Heart left ventricle (tissue), 16 donors: ENCODE measurements at places on chromosomes 2 and 18.

DNA sequence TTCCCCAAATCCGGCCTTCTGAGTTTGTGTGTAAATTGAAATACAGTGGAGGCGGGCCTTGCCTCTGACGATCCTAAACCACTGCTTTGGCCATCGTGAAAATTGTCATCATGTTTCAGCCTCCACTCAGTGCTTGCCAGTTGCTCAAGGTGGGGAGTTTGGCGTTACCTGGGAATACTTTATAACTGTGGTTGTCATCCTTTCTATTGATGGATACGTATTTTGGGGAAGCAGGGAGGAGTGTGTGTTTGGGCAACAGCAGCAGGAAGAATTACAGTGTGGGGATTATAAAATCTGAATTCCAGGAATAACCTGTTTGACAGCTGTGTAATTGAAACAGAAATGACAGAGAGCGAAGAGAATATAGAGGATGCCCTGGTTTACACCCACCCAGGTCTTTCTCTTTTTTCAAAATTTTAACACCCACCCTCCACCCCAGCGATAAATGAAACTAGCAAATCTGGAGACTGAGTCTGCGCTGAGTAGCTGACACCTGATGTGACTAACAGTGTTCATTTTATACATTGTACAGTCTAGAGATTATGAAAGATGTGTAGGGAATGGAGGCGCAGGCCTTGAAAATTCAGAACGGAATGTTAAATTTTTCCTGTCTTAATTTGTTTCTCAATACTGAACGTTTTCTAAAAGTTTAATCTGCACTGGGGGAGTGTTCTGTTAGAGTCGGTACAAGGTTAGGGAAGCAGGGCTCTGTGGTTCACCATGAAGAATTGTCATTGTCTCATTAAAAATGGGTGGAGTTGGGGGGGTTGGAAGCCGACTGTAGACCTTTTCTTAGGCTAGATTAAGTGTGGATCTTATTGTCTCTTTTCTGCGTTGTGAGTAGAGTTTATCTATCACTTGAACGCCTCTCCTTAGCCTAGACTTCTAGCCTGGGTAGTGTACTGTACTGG, 1.6 kb downstream of the MAP4K4 start:
- no peak for DNase-seq

GRCh38 chr2:15964936-15965563, 24.7 kb downstream of the MYCN start:
- no peak for DNase-seq

DNA sequence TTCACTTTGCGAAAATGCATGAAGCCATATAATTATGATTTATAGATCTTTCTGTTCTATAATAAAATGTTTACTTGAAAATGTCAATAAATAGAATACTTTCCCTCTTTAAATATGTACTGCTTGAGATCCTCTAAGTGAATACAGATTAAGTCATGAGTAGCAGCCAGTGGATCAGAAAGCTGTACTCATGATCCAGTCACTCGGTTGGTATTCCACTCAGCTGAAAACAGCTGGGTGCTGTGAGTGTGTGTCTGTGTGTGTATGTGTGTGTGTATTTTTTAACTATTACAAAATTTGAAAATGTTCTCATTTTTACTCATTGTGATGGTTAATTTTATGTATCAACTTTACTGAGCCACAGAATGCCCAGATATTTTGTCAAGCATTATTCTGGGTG, 141.6 kb upstream of the CYP26B1 start:
- DNase-seq: no peak

DNA sequence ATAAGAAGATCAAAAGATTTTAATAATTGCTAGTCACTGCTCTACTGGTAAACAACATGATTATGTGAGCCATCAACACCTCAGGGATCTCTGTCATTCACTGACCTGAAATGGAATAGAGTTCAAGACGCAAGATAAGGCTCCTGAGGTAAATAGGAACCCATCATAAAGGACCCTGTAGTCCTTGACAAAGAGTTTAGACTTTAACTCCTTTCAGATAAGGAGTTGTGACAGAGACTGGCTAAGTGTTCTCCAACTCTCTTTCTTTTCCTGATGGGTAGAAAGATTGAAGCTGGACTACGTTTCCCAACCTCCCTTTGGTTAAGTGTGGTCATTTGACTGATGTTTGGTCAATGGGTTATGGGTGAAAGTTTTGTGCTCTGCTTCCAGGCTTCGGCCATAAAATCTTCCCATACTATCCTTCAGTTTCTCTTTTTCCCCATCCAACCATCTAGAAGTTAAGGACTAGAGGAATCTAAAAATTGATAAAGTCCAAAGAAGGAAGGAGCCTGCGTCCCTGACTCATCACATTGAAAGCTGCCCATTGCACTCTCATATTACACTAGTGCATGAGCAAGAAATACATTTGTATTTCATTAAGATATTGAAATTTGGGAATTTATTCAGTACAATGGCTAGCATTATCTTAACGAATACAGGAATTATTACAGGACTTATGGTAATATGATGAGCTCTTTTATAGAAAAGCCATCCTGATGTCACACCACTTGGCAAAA, 293.7 kb upstream of the ACVR2A start:
- no peak for DNase-seq

- DNase-seq: no peak
Observed at GRCh38 chr2:45786836-45787357, 135.4 kb downstream of the PRKCE start.

DNA sequence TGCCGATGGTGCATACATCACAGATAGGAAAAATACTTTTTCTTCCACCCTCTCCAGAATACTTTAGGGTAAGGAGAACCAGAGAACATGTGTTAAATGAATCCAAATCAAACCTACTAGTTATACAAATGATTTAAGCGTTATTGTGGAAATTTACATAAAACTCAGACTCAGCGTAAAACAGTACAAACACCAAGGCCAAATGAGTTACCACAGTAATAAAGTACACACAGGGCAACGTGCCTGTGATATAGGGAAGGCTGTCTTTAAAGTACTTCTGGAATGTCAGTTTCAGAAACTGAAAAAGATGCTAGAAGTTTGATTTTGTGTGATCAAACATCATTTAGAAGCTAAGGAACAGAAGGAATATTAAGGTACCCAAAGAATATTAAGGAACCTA, 46.9 kb downstream of the PTPRM start:
- DNase-seq: no peak

GRCh38 chr18:41721103-41721790, 233.8 kb upstream of the PIK3C3 start:
- no peak for DNase-seq
